ENCODE measurements at places on chromosomes 12 and 14.

DNA sequence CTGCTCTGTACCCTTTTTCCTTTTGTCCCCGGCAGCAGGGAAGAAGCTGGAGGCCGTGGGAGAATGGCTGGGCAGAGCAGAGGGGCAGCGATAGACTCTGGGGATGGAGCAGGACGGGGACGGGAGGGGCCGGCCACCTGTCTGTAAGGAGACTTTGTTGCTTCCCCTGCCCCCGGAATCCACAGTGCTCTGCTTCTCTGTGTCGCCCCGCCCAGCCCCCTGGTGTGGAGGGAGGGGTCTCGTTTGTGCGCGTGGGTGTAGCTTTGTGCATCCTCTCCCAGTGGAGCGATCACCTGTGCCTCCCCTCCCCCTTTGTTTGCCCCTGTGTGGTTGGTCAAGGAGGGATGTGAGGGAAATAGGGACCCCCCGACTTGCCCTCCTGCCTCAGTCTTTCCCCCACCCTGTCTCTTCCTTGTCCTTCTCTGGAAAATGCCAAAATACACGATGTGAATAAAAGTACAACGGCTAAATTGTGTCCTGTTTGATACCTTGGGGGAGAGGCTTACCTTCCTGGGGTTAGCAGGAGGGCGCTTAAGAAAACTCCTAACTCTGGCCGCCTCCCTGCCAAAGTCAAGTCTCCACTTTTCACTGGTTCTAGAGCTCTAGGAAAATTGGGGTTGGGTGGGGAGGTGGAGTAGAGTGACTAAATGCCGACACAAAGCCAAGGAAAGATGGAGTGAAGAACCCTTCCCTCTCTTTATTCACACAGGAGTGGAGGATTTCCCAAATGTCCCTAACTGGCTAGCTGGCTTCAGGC is 990 bp upstream of the TPI1 start:
- DNase-seq = no peak

- no peak for DNase-seq
Observed at GRCh38 chr12:21938879-21939278, 2.3 kb downstream of the ABCC9 start.

GRCh38 chr14:50173891-50174290 is 57.5 kb downstream of the SOS2 start:
- DNase-seq = no peak

DNA sequence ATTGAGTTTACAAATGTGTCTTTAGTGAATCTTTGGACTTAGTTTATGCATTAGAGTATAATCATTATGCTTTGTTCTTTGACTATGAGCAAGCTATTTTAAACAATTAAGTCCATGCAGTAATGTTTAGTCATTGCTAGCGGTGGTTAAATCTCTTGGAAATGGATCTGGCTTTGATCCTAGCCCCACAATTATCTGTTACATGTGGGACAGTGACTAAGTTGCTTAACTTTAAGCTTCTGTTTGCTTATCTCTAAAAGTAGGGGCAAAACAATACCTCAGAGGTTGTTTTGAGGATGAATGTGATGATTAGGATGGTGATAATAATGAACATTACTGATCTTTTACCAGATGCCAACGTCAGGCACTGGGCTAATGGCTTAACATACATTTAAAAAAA is 124.2 kb downstream of the NPAS3 start:
- no peak for DNase-seq

GRCh38 chr12:125443341-125443740 is 378.1 kb downstream of the AACS start:
- no peak for DNase-seq

DNA sequence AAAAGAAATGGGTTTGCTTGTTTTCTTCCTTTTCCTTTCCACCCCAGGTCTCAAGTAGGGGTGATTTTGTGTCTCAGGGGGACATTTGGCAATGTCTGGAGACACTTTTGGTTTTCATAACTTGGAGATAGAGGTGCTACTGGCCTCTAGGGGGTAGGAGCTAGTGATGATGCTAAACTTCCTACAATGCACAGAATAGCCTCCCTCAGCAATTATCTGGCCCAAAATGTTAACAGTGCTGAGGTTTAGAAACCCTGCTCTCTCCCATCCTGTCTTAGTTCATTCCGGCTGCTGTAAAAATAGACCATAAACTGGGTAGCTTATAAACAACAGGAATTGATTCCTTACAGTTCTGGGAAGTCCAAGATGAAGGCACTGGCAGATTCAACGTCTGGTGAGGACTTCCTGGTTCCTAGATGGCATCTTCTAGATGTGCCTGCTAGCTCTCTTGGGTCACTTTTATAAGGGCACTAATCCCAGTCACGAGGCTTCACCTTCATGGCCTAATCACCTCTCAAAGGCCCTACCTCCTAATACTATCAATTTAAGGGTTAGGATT is 7.4 kb upstream of the GAS2L3 start:
- no peak for DNase-seq

DNA sequence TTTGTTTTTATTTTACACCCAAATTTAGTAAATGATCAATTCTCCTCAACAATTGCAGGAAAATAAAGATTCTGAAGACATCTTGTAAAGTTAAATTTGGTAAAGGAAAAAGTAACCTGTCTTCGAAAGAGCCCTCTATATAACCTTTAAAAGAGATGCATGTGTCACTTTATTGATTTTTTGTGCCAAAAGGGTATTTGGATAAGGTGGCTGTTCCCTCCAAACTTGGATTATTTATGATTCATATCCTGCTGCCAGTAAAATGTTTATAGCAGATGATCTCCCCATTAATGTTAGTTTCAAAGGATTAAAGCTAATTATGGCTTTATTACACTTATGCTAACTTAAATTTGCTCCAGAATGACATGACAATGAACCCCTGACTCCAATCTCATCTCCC is 98.8 kb downstream of the DUSP6 start:
- DNase-seq = no peak

GRCh38 chr12:47903151-47903611 is 1.6 kb downstream of the VDR start:
- DNase-seq = no peak

DNA sequence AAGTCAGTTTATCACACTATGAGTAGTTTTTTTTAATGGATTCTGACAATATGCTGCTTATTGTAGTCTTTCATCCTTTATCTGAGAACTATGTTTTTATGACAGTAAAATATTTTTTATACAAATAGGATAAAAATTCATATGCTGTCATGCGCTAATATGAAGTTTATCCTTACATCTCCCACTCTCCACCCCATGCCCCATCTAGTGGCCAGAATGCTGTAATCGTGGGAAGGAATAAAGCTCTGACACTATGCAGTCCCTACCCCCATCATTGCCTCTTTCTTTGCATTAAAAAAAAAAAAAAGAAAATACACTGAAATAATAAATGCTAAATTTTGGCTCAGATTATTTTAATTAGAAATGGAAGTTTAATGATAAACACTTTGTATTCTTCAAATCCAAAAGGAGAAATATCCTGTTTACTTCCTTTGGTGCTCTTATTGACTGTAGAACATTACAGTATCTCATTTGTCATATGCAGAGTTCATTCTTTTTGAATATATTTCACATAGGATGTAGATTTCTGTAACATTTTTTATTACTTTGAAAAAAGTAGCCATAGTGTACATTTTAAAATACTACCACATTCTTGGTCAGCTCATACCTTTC is 145.9 kb upstream of the SLCO1C1 start:
- DNase-seq = no peak

DNA sequence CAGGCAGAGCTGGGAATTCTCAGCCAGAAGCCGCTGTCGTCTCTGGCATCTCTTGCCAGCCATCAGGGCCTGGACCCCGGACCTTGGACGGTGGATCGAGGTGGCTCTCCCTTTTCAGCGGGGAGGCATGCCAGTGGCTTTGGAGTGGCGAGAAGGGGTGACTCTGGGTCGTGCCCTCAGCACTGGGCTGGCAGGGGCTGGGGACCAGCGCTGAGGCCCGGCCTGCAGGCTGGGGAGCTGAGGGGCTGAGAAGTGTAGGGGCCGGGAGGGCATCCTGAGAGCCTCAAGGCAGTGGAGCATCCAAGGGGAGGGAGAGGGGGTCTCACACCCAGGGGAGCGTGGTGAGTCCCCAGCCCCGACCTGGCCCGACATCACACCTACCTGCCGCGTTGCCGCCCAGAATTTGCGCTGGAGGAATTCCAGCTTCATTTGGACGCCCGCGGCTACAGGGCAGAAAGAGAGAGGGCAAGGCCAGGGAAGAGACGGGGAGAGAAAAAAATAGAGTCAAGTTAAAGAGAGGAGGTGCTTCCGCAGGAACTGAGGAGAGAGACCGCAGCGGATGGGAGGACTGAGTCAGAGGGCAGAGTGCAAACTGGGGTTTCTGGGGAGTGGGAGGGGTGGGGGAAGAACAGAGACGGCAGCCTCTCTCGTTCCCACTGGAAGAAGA is 9.0 kb upstream of the LRTM2 start:
- no peak for DNase-seq

DNA sequence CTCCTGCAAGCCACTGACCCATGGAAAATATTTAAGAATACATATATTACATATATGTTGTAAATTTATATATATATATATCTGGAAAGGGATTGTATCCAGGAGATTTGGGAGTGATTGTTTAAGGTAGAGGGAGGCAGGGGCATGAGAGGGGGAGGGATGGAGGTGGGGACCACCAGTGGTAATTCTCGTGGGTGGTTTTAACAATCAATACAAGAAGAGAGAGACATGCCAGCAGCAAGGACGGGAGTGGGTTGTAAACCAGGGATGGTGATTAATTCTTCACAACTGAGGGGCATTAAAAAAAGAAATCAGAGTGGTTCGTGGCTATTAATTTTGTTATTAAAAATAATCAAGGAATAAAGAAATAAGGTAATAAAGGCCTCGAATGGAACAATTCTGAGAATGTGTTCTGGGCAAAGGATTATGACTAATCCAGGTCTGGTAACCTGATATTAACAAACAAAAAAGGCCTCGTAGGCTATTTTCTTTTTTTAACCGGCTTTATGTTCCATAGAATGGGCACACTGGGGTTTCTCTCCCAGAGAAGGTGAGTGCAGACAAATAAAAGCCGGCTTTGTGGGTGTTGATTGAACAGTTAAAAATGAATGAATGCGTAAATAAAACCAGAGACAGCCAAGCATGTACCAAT is 8.3 kb upstream of the RTL1 start:
- DNase-seq = no peak

DNA sequence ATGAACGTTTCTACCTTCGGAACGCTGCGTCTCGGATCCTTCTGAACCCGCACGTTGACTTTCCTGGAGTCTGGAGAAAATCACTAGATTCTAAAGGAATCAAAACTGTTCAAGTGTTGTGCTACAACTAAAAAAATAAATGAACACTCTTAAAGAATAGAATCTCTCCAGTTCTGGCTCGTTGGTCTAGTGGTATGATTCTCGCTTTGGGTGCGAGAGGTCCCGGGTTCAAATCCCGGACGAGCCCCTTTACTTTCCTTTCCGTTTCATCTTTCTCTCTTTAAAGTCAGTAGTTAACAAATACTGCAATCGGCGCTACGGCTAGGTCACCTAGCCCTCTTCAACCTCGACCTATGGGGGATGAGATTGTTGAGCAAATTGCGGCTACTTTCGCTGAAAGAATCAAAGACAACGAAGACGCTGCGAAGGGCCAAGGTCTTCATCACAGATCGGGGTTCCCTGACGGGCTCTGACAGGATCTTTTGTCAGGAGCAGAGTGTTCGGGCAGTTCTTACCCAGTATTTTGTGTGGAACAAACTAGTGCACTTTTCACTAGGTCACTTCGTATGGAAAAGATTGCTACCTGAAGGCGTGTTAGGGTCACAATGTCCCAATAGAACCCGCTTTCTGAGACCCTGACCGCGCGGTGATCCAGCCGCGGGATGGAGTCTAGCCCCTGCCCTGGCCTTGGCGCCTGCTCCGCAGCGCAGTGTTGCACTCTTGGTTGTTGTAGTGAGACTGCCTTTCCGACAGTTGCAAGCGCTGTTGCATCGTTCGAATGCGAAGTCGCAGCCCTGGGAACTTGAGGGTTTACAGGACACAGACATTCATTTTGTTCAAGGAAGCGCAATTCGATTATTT is 8.4 kb downstream of the OR6S1 start:
- no peak for DNase-seq

DNA sequence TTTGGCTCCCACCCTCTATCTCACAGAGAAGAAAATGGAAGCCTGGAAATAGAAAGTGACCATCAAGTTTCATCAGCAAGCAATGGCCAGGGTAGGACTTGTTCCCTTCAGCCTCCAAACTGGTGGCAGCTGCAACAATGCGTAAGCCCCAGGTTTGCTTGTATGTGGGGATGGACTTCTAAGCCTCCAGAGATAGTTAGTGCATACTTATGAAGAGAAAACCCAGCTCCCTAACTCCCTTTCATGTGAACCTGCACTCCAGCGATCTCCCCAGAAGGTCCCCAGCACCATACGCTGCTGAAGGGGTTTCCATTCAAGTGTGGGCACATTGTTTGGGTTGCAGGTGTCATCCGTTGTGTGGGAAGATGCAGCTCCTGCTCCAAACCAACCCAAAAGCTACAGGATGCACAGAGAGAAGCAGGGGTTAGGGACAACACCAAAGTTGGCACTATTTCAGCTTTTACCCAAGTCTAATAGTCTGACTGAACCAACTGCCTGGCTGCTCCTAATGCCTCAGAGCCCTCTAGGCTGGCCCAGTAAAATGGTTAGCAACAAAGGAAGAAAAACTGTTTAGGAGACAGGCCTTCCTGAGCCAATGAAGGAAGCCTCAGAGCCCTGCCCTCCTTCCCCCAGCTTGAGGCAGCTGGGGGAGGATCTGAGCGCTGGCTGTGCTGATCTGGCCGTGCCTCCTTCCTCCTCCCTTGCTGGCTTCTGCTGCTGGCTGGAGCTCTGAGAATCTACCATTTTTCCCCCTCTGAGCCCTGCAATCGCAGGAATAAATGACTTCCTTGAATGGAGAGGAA is 12.3 kb downstream of the ZFP36L1 start:
- no peak for DNase-seq

DNA sequence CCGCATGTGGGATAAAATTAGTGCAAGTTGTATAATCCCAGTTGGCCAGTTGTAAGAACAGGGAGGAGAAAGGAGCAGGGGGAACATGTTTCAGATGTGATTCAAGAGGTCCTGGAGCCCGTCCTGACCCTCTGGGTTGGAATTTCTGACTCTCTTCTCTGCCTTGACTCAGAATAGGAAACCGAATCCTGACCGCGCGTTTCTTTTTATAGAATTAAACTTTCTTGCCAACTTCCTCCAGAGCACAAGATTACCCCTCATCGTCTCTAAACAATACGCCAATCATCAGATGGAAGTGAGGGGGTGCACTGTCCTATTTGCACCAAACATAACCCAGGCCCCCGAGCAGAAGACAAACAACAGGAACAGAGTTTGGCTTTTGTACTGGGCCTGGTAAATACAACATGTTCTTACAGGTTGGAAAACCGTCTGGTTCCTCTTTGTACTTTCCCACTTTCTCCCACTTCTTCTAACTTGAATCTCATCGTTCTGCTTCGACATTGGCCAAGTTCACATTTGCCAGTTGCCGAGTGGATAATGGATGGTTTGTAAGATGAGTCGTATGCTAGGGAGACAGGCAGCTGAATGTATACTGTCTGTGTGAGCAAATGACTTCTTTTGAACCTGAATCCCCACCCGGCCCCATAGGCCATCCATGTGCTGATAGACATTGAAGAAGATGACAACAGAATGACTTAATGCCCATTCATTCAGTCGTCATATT is 42.6 kb upstream of the MED13L start:
- no peak for DNase-seq

Measured in activated CD8-positive, alpha-beta memory T cell treated with anti-CD3 and anti-CD28 coated beads for 1 hour (primary cell).